AG04449 (cell line): ENCODE measurements at places on chromosomes 1 and 21.

DNA sequence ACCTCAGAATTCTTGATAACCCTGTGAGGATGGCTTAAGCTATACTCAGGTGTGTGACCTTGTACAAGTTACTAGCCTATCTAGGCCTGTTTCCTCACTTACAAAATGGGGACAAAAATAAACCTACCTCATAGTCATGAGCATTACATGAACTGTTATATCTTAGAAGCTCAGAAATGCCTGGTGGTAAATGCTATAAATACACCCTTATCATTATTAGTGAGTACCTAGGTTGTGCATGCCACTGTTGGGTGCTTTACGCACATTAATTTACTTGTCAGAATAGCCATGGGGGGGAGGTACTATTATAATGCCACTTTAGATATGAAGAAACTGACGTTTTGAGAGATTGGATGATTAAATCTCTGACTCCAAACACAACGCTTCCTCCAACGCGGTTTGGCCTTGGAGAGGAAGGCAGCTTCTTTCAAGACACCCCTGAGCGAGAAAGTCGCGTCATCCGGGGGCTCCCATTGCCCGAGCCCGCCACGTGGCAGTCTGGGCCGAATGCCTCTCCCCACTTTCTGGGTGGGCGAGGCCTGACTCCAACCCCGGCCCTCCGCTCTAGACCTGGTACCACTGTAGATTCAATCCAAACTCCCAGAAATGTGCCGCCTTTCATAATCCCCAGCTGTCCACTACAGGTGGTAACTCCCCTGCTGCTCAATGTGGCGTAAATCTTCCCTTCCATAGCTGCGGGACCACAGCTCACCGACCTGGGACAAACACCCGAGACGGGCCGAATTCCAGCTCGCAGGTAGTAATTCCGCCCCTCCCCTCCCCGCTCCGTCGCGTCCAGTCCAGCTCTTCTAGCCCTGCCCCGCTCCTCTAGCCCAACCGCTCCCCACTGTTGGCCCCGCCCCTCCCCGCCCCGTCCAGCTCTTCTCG lies 771 bp upstream of the RAD54L start:
- no peak for DNase-seq

- DNase-seq = no peak
These were observed 108.8 kb downstream of the SYF2 start for GRCh38 chr1:25123551-25123950.

DNA sequence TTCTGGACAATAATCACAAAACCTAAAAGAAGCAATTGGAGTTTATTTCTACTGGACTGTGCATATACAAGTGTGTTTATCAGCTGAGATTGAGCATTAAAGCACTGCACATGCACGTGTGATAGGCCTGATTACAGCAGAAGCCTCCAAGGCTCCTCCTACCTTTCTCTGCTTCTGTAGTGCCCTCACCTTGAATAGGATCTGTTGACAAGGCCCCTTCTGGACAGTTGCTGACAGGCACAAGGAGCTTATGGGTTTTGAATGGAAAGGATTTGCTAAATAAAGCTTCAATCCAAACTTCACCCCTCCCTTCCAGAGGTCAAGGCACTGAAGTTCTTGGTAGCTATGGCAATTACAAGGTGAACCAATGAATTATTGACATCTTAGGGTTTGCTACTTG lies 7.9 kb upstream of the SGIP1 start:
- no peak for DNase-seq

- DNase-seq = no peak
These were observed 106.7 kb downstream of the CNIH3 start for GRCh38 chr1:224722838-224723237.

GRCh38 chr1:27116697-27117096 lies 38.2 kb downstream of the SLC9A1 start:
- no peak for DNase-seq

DNA sequence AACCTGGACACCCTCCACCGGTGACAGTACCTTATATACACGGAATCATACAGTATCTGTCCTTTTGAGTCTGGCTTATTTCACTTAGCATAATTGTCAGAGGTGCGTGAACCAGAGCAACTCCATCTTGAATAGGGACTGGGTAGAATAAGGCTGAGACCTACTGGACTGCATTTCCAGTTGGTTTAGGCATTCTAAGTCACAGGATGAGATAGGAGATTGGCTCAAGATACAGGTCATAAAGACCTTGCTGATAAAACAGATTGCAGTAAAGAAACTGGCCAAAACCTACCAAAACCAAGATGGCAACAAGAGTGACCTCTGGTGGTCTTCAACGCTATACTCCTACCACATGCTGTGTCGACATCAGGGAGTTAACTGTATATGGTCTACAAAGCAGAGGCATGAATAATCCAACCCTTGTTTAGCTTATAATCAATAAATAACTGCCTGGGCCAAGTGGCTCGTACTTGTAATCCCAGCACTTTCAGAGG lies 1.4 kb upstream of the FDPS start:
- no peak for DNase-seq
